Cardiac fibroblast (primary cell): ENCODE measurements at places on chromosomes 12 and 14.

DNA sequence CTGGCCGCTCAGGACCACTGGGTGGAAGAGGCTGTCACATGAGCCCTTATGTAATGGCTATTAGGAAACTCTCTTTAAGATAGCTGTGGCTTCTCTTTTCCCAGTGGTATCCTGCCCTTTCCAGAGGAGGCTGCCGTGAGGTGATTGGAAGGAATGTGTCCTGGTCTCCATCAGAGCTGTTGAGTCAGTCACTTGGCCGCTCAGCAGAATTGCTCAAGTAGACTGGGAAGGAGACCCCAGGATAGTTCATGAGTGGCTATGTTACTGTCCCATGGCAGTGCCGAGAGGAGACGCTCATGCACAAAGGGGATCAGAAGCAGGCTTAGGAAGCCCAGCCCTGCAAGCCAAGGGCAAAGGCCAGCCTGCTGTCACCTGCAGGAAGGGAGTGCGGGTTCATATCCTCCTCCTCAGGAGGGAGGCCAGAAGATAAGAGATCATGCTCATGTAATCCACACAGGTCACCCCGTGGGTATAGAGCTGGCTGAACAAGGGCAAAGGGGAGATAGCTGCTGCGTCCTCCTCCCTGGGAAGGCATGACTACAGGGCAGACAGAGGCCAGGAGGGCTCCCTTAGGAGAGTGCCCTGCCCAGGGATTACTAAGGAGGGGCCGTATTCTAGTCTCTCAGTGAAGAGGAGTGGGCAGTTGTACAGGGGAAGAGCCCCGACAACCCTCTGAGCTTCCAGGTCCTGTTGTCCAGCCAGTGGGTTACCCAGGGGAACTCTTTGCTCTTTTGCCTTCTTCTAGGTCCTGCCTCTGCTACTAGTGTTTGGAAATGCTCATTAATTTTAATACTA lies 137.0 kb upstream of the MAX start:
- DNase-seq, result peak; percentile 93

GRCh38 chr12:12986775-12987331 lies 13.2 kb downstream of the HEBP1 start:
- DNase-seq, result no peak

- peak; percentile 79 for DNase-seq
Measured at GRCh38 chr14:73209953-73210352, 27.4 kb upstream of the PAPLN start.

- no peak for DNase-seq
Measured at GRCh38 chr12:177980-178828, 35.8 kb downstream of the SLC6A12 start.

DNA sequence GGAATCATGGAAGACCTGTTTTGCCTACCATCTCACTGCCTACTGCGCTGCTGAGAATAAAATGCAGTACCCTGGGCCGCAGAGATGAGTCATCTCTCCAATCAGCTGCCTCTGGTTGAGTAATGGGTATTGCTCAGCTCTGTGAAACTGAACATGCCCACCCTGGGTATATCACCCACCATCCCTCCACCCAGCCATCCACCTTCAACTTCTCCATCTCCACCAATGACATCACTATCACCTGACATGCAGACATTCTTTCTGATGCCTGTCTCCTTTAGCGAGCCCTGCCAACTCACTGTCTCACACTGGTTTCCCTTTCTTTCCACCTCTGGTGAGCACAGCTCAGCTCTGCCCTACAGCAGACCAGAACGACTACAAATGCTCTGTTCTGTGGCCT lies 33.6 kb downstream of the E2F7 start:
- peak; percentile 64 for DNase-seq

DNA sequence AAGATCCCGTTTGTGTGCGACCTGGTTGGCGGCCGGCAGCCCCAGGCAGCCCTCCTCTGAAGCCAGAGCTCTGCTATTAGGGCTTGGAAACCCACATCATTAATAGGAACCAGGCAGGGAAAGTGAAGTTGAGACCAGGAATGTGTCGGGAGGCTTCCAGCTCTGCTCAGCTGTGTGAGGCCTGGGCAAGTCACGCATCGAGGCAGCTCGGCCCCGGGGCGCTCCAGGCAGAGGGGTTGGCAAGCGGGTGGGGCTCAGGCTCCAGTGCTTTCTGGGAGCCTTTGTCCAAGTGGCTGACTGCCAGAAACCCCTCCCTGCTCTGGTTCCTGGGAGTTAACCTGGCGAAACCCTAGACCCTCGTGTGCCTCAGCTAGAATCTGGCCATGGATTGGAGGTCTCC lies 1151.7 kb downstream of the VRK1 start:
- DNase-seq, result no peak

DNA sequence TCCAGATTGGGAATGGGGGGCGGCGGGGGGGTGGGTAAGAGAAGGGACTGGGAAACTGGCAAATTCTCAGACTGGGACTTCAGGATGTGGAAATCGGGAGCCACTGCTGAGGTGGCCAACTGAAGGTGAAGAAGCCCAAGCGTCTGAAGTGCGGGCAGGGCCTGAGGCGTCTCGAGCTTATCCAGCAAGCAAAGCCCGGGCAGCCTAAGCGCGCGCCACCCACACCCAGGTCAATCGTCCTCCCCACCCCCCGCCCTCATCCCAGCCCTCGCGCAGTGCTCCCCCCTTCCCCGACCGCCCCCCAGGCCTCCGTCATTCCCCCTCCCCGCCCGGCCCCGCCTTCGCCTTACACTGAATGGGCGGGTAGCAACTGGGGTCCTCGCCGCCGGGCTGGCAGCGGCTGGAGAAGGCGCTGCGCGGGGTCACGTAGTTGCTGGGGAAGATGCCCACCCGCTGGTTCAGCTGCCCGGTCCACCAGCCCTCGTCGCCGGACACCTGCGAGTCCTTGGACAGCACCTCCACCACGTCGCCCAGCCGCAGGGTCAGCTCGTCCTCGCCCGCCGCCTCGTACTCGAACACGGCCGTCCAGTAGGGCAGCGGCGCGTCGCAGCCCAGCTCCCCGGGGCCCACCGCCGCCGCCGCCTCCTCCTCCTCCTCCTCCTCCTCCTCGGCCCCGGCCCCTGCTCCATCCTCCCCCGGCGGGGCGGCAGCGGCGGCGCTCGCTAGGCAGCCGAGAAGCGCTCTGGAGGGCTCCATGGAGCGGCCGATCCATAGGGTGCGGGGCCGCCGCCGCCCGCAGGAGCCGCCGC lies 693 bp downstream of the MAP3K9 start:
- no peak for DNase-seq
